ENCODE measurements at places on chromosomes 1 and 21.

DNA sequence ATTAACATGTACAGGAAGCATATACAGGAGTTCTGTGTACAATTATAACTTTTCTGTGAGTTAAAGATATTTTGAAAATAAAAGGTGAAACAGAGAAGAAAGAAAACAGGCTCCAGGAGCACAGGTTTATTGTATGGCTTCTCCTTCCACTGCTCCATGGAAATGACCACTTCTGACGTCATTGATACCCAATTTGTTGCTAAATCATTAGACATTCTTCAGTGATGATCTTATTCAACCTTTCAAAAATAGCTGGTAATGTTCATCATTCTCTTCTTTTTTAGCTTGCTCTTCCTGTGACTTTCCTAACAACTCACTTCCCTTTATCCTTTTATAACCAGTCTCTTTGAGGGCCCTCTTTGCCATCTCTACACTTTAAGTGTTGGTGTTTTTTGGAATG is 77.8 kb downstream of the KCNK2 start:
- DNase-seq = no peak

- no peak for DNase-seq
Measured at GRCh38 chr1:34866762-34867109, 7.2 kb upstream of the SMIM12 start.

GRCh38 chr1:185974367-185975170 is 240.4 kb downstream of the HMCN1 start:
- no peak for DNase-seq

- no peak for DNase-seq
Measured at GRCh38 chr1:211519602-211520001, 27.6 kb upstream of the RD3 start.

- DNase-seq = no peak
Measured at GRCh38 chr21:28256420-28256831, 736.3 kb downstream of the LTN1 start.

DNA sequence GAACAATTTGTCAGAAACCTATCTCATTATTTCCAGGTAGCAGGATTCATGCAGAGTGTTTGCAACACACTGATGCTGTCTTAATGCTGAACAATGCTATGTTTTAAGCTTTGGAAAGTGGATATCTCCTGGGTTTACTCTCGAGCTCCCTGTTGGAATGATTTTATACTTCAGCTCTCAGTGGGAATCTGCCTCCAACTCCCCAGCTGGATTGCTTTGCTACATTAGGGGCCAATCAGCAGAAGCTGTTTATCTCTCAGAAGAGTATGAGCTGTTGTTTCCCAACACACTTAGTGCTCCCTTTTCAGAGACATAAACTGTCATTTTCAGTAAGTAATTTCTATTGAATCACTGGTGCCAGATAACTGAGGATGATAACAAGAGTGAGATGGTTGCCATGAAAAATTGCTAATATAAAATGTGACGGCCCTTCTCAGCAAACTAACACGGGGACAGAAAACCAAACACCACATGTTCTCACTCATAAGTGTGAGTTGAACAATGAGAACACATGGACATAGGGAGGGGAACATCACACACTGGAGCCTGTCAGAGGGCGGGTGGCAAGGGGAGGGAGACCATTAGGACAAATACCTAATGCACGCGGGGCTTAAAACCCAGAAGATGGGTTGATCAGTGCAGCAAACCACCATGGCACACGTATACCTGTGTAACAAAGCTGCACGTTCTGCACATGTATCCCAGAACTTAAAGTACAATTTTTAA is 265.9 kb upstream of the RUNX1 start:
- no peak for DNase-seq

DNA sequence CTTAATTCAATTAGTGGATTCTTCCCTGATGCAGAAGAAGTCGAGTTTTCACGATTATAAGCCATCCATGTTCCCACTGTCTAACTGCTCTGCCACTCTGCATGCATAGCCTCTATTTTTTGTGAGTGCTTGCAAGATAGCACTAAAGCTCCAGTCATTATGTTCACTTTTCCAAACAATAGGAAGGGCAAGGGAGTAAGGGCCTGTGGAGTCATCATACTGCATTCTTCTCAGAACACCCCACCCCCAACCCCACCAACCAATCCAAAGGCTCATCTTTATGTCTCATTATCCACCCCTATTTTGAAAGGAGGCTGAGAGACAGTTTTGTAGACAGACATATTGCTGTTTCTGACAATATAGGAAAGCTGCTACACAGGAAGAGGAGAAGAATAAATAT is 471.7 kb upstream of the ADGRL2 start:
- no peak for DNase-seq

GRCh38 chr1:167623951-167624350 is 6.1 kb upstream of the RCSD1 start:
- peak; percentile 69 for DNase-seq

DNA sequence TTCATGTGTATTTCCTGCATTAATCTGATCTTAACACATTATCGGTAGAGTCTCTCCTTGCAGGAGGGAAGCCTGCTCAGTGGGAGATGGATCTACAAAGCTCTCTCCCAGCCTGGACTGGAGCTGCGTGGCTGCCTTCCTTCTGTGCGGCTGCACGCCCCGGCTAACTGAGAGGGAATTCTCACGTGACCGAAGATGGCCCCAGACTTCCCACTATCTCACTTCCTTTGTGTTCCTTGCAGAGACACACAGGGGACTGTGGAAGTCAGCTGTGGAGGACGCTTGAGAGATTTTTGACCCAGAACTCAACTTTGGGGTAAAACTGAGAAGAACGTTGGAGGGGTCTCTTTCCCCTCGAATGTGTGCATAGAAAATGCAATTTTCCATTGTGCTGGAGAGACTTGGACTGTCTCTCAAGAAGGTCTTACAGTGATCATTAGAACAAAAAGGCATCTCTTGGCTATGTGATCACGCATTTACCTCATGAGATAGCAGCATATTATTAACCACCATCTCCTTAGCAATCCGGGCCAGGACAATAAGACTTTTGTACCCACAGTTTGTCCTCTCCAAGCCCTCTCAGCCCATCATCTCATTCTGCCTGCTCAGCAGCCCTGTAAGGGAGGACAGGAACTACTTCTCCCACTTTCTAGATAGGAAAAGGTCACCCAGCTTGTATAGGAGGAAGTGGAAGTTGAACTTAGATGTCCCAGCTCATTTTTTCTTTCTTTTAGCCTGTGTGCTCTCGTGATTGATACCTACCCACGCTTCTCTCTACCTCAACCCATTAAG is 49.3 kb upstream of the TARBP1 start:
- DNase-seq = peak; percentile 80

GRCh38 chr1:19517017-19517416 is 31.7 kb upstream of the CAPZB start:
- peak; percentile 39 for DNase-seq

- no peak for DNase-seq
Measured at GRCh38 chr21:34360488-34361241, 3.1 kb upstream of the KCNE2 start.

- DNase-seq = peak; percentile 36
Measured at GRCh38 chr1:178768423-178768822, 43.4 kb downstream of the RALGPS2 start.

- no peak for DNase-seq
Measured at GRCh38 chr1:17190010-17190995, 14.6 kb upstream of the PADI1 start.

DNA sequence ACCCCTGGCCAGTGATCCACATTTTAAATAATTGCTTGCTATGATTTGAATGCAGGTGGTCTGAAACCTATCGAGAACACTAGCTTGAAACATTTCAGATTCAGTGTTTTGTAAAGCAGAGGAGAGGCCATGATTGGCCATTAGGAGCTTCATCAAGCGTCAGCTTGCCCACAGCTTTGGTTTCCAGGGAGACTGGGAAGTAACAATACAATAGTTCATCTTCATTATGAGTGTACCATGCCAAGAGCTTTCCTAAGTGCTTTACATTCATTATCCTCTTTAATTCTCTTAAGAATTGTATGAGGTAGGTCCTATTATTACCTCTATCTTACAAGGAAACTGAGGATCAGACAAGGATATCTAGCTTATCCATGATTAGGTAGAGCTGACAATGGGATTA is 27.7 kb upstream of the ATP5PO start:
- DNase-seq = no peak

- DNase-seq = no peak
Measured at GRCh38 chr1:59223989-59224634, 72.8 kb upstream of the FGGY start.

DNA sequence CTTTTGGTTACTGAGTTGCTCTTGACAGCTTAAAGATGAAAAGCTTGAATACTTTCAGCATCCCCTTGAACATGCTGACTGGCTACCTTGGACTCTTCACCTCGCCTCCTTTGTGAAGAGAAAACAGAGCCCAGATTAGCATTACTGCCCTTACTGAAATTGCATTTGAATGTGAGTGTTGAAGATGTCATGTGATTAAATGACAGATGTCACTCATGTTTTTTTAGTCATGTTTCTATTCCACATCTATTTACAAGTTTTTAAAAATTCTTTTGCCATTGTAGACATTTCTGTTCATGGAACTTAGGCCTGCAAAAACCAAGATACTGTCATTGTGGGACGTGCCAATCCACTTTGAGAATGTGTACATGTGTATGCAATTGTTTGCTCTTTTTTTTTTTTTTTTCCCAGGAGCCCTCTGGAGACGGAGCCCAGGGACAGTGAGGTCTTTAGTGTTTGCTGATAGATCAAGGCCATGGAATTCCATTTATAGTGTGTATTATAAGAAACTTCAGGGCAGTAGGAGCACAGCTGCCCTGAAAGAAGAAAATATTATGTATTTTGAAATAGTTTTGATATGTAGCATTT is 25.7 kb upstream of the IVNS1ABP start:
- DNase-seq = no peak

GRCh38 chr1:30311749-30312148 is 411.6 kb downstream of the MATN1 start:
- DNase-seq = no peak

GRCh38 chr1:63679589-63679988 is 86.4 kb downstream of the PGM1 start:
- DNase-seq = no peak

- no peak for DNase-seq
Measured at GRCh38 chr1:204887846-204888245, 17.2 kb downstream of the NFASC start.

- no peak for DNase-seq
Measured at GRCh38 chr1:166951050-166951449, 24.3 kb downstream of the ILDR2 start.

DNA sequence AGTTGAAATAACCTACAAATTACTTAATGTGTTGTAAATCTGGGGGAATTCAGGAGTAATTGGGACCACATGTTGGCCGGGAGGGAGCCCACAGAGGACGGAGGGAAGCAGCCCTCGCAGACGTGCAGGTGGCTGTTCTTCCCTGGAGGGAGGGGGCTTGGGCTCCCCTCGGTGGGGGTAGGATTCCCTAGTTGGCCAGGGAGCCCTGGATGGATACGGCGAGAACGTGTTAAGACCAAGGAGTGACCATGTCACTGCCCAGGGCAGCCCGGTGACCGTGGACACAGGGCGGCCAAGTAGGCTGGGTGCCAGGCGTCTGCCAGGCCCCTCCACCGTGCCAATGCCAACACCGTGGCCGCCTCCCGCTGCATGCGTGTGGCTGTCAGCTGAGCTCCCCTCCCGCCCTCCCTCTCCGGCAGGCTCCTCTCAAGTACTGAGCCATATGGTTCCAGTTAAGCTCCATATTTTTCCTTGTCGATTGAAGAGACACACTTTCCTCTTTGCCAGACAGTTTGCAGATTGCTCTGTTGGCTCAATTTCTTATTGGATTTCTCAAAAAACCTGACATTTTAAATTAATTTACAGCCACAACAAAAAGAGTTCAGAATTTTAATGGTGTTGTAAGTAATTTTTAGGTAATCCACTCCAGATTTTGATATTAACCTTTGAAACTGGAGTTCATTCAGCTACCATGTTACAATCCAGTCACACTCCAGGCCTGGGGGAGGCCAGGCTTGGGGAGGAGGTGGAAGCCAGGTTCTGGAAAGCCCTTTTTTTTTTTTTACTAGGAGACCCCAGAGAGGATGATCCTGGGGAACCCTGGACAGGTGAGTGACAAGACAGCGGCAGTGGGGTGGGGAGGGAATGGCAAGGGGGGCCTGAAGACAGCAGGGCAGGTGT is 71.2 kb downstream of the CASZ1 start:
- no peak for DNase-seq

- DNase-seq = no peak
Measured at GRCh38 chr1:198267921-198268320, 111.1 kb downstream of the NEK7 start.

- peak; percentile 69 for DNase-seq
Measured at GRCh38 chr1:89953131-89953626, 41.7 kb upstream of the ZNF326 start.

DNA sequence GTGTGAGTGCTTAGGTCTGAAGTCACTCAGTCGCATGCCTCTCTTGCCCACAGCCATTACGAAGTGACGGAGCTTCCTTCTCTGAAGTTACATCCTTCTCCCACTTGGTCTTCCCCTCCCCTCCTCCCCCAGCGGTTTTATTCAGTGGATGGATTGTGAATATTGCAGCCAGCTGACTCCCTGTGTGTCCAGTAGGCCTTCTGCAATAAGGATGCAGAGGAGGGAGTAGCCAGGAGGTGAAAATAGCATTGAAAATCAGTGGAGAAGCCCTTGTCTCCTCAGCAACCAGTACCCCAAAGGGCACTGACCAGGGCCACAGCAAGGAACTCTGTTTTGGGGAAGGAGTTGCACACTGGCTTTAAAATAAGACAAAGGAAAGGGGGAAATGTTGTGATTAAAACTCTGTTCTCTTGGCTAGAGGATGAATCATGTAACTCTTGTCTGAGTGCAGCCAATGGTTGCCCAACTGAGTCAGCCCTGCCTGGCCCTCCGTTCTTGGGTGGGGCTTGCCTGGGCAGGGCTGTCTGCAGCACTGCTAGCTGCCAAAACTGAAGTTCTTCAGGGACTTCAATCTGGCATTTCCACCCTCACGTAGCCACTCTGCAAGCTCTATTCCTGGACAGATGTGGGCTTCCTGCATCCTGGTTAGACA is 4.3 kb downstream of the S100A10 start:
- DNase-seq = peak; percentile 87

- DNase-seq = no peak
Measured at GRCh38 chr1:204331275-204331674, 28.5 kb downstream of the PLEKHA6 start.

- DNase-seq = no peak
Measured at GRCh38 chr1:109846162-109846561, 64.5 kb upstream of the CSF1 start.

All from suppressor macrophage treated with lipopolysaccharide for 4 hours (primary cell).